ENCODE measurements at places on chromosomes 13 and 19.
A peak's percentile ranks its signal among the peaks of the same experiment; 100 is the strongest.

- DNase-seq: no peak
These were observed 95.9 kb upstream of the FNDC3A start for GRCh38 chr13:48879854-48880253.

DNA sequence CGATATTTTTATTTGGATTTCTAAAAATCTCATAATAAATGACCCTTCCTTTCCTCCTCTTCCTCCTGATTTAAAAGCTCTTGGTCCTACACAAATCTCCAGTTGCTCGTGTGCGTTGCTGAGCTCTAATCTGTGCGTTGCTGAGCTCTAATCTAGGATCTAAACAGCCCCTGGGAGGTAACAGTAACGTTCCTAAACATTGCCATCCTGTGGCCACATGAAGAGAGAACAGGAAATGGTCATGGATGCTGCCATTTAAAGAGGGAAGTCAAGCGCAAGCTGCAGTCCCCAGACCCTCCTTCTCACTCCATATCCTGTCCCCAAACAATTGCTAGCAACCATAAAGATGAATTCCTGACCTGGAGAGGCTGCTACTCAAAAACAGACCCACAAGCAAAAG, 170.8 kb downstream of the NUFIP1 start:
- no peak for DNase-seq

- no peak for DNase-seq
These were observed 412.3 kb upstream of the SLITRK1 start for GRCh38 chr13:84294576-84294975.

GRCh38 chr19:29944390-29945012, 2.5 kb downstream of the URI1 start:
- no peak for DNase-seq

DNA sequence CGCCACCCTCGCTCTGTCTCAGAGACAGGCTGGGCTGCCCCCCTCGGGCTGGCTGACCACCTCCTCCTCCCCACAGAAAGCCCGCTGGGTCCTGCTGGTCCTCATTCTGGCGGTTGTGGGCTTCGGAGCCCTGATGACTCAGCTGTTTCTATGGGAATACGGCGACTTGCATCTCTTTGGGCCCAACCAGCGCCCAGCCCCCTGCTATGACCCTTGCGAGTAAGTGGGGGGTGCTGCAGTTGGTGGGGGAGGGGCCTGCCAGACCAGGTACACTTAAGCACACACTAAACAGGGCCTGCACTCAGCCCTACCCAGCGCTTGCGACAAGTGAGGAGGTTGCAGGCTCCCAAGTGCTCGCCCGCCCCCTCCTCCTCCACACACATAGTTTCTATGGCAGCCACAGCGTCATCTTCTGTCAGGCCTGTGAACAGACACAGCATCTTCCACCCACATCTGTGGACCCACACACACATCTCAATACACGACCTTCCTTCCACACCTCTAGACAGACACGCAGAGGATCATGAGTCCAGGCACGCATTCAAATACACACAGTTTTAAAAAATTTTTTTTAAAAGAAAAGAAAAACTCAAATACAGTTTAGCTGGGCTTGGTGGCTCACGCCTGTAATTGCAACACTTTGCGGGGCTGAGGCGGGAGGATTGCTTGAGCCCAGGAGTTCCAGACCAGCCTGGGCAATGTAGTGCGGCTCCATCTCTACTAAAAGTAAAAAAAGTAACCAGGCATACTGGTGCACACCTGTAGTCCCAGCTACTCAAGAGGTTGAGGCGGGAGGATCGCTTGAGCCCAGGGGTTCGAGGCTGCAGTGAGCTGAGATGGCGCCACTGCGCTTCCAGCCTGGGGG, 18.4 kb downstream of the PLD3 start:
- no peak for DNase-seq

GRCh38 chr13:26929971-26930730, 169.6 kb upstream of the GPR12 start:
- DNase-seq: peak; percentile 66

DNA sequence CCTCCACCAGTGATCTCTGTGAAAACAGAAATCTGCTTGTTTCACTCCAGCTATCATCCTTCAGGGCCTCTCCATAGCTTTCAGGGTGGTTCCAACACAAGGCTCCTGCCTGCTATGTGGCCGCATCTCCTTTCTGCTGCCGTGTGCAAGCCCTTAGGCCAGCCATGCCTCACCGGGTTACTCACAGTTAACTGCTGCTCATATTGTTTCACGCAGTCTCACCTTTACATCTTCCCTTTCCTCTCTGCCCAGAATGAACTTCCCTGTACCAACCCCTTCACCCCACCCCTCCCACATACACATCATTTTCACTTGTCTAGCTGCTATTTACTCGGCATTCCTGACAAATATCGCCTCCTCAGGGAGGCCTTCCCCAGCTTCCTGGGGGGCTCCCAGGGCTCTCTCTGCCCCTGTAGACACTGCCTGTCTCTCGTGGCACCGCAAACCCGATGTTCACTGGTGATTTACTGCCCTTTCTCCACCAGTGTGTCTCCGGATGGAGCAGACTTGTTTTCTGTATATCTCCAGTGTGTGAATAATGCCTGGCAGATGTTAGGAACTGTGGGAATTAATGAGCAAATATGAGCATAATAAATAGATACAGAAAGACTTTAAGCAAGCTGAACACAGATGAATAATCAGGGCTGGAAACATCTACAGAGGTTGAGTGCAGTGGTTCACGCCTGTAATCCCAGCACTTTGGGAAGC, 39.3 kb upstream of the GPR183 start:
- DNase-seq: no peak

DNA sequence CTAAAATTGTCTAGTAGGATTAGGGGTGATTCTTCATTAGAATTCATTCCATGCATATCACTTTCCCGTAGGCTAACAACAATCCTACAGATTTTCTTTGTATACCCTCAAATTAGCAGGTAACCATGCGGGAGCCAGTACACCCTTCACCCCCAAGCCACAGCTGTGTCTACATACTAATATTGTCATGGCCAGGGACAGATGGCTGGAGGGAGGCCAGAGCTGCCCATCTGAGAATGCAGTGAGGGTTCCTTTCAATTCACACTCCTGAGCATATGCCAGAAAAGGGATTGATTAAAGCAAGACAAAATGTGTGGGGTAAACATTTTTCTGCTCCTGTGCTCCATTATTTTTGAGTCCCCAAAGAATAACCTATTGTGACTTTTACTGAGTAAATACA, 68.9 kb downstream of the FREM2 start:
- DNase-seq: no peak

GRCh38 chr13:113849981-113850721, 13.7 kb downstream of the GAS6 start:
- no peak for DNase-seq

GRCh38 chr13:97423300-97424045, 10.5 kb upstream of the RAP2A start:
- no peak for DNase-seq

- DNase-seq: no peak
These were observed 344.1 kb downstream of the RFC3 start for GRCh38 chr13:34161931-34162543.

DNA sequence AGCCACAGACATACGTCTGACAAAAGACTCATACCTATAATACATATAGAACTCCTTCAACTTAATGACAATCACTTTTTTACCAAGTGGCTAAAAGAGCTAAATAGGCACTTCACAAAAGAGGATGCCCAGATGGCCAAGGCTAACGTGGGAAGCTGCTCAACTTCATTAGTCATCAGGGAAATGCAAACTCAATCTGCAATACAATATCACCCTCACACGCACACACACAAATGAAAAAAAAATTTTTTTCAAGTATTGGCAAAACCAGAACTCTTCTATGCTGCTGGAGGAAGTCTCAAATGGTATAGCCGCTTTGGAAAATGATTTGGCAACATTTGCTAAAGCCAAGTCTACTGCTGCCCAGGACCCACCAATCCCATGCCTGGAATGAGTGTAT, 14.6 kb upstream of the DNMT1 start:
- DNase-seq: no peak

DNA sequence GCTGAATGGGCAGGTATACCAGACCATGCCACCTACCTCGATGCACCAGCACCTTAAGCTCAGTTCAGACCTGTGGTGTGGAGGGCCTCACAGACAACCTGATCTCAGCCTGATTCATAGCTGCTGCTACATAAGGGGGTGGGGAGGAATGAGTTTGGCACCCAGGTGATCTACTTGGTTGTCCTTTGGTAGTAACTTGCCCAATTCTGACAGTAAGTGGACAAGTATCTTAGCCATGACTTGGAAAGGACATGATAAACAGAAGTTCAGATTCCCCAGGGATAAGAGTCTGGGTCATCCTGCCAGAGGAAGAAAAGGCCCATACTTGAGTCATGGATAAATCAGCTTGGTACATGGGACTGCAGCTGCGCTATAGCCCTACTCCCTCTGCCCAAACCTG, 28.4 kb upstream of the SOHLH2 start:
- DNase-seq: no peak

GRCh38 chr13:25844559-25845434, 207.0 kb downstream of the SHISA2 start:
- DNase-seq: no peak

- no peak for DNase-seq
These were observed 89.2 kb upstream of the ARGLU1 start for GRCh38 chr13:106657104-106657503.

DNA sequence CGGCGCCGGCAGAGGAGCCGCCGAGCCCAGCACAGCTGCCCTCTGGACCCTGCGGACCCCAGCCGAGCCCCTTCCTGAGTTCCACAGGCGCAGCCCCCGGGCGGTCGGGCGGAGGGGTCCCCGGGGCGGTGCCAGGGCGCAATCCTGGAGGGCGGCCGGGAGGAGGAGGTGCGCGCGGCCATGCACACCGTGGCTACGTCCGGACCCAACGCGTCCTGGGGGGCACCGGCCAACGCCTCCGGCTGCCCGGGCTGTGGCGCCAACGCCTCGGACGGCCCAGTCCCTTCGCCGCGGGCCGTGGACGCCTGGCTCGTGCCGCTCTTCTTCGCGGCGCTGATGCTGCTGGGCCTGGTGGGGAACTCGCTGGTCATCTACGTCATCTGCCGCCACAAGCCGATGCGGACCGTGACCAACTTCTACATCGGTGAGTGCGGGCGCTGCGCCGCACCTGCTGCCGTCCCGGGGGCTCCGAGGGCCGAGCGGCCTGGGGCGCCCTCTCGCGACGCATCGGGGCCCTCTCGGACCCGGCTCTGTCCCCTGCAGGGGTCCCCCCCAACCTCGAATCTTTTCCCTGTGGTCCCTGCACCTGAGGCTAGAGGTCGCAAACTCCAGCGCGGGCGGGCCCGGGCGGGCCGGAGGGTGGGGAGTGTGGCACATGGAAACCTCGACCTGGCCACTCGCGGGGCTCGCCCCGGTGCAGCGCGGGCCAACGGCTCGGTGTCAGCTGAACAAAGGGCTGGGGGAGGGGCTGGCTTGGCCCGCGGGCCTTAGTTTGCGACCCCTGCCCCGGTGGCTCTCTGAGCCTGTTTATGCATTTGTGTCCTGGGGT, at the start of gene KISS1R:
Gene KISS1R (plus strand): TSS at position 11 of the 829 bp plus-strand sequence. CDS start 170 bp downstream, at position 181.
- DNase-seq: no peak

- no peak for DNase-seq
These were observed 45.3 kb downstream of the ZNF729 start for GRCh38 chr19:22331521-22331920.

DNA sequence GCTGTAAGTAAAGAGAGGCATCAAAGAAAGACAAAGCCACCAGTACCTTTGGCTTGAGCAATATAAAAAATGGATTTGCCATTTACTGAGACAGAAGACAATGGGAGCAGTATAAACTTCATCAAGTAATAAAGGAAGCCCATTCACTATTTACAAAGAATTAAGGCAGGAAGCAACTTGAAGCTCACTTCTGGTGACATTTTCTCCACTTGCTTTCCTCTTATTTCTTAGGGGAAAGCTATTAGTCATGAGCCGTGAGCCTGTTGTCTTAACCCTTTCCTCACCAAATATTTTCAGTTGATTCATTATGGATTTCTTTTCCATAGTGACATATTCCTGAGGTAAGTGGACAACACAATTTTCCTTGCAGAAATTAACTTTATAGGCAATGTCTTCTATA, 156.8 kb downstream of the DNAJC3 start:
- no peak for DNase-seq

DNA sequence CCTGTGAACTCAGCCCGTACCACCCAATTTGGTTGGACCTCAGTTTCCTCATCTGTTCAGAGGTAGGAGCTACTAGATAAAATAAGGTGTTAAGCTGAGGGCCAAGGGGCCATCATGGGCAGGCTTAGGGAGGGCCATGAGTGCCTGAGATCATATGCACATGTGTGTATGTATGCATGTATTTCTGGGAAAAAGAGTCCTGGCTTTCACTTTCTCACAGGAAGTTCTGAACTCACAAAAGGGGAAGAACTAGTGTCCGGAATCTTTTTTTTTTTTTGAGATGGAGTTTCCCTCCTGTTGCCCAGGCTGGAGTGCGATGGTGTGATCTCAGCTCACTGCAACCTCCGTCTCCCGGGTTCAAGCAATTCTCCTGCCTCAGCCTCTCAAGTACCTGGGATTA, 18.9 kb downstream of the TGFB1 start:
- no peak for DNase-seq

DNA sequence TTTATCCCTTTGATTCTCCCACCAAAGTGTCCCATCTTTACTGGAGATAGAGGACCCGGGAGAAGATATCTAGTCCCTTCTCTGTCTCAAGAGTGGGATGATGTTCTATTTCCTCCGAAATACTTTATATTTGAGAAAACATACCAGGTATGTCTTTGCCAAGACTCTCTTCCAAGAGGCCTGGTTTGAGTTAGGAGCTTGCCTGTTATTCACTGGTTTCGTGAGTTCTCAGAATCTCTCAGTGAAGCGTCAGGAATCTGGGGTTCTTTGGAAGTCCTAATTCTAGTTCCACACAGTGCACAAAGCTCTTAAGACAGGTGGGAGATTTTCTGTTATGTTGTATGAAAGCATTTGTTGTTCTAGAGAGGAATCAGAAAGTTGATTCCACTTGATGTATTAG, 182.0 kb downstream of the DNAJC15 start:
- no peak for DNase-seq

DNA sequence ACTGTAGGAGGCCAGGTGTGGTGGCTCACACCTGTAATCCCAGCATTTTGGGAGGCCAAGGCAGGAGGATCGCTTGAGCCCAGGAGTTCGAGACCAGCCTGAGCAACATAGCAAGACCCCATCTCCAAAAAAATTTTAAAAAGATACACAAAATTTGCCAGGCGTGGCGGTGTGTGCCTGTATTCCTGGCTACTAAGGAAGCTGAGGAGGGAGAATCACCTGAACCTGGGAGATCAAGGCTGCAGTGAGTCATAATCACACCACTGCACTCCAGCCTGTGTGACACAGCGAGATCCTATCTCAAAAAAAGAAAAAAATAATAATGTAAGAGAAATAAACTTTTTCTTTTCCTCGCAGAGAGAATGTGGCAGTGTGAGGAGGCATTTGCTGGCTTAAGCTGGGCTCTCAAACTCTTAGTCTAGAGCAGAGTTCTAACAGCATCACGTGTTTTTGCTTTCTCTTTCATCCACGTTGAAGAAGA, 21.1 kb downstream of the FAM187B start:
- DNase-seq: no peak

GRCh38 chr13:92054389-92054788, 656.0 kb downstream of the GPC5 start:
- no peak for DNase-seq

GRCh38 chr19:58544591-58545285, 874 bp downstream of the TRIM28 start:
- DNase-seq: no peak

Measured in NCI-H2107 (cell line).